Stimulated activated CD8-positive, alpha-beta memory T cell treated with anti-CD3 and anti-CD28 coated beads, Interleukin-7, amount 100 ng/mL, for 4 hours (primary cell): ENCODE measurements at places on chromosomes 11 and 22.

- DNase-seq, result no peak
Observed at GRCh38 chr22:20857247-20857643, 1.4 kb downstream of the PI4KA start.

GRCh38 chr22:35896111-35896705, 132.4 kb downstream of the RBFOX2 start:
- DNase-seq, result no peak

GRCh38 chr11:18304745-18305144, 17.2 kb downstream of the HPS5 start:
- no peak for DNase-seq

DNA sequence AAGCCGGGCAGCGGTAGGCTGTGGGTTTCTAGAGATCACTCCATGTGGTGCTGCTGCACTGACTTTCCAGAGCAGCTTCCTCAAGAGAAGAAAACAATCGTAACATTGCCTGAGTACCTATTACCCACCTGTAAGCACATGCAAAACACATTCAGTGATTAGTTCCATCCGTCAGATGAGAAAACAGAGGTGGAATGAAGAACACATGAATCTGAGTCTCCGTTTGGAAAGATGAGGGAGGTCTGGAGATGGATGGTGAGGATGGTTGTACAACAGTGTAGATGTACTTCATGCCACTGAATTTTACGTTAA, 7.5 kb upstream of the SLCO2B1 start:
- DNase-seq, result no peak

DNA sequence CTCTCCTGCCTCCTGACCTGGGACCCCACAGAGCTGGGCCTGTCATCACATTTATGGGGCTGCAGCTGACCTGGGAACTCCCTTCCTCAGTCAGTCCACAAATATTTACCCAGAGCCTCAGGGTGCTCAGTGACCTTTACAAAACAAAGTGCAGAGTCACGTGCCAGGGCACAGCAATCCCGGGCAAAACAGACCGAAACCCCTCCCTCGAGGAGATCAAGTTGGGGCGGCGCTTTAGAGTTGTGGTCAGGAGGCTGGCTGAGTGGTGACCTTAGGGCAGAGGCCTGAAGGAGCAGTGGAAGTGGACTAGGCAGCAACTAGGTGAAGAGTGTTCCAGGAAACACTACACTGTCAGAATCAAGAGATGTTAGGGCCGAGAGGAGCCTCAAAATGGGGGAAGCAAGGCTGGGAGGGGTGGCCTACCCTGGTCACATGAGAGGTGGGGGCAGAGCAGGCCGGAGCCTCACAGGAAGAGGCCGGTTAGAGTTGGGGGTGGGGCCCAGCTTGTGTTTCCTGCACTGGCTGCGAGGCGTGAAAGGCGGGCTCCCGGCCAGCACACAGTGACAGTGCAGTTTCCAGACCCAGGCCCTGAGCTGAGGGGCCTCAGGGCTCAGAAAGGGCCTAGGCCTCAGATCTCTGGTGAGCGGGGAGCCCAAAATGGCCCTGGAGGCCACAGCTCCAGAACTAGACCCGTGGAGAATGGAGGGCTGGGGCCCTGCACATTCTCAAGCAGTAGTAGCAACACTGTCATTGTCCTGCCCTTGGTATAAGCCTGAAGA, 3.7 kb upstream of the NEAT1 start:
- DNase-seq, result peak; percentile 81

DNA sequence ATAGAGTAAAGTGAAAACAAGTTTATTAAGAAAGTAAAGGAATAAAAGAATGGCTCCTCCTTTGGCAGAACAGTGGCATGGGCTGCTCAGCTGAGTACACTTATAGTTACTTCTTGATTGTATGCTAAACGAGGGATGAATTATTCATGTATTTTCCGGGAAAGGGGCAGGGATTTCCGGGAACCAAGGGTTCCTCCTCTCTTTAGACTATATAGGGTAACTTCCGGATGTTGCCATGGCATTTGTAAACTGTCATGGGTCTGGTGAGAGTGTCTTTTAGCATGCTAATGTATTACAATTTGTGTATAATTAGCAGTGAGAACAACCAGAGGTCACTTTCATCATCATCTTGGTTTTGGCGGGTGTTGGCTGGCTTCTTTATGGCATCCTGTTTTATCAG, 23.5 kb upstream of the SPTY2D1 start:
- DNase-seq, result no peak

- no peak for DNase-seq
Observed at GRCh38 chr11:126405374-126405773, 49.9 kb downstream of the ST3GAL4 start.

GRCh38 chr11:8203414-8203715, 34.5 kb upstream of the RIC3 start:
- no peak for DNase-seq

DNA sequence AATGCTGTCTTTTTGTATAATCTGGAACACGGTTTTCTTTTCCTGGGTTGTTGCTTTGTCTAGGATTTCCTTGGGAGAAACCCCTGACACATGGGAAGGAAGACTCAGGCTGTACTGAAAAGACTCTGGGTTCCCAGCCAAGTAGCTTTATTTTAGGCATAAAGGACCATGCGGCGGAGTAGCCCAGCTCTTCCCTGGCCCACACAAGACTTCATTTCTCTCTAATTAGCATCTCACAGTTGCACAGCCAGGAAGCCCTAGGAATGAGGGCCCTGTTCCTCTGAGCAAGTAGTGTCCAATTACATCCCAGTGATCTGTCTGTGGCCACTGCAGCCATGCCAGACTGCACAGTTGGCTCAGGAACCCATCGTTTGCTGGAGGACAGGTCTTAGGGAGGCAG, 319.5 kb downstream of the TENM4 start:
- DNase-seq, result no peak

DNA sequence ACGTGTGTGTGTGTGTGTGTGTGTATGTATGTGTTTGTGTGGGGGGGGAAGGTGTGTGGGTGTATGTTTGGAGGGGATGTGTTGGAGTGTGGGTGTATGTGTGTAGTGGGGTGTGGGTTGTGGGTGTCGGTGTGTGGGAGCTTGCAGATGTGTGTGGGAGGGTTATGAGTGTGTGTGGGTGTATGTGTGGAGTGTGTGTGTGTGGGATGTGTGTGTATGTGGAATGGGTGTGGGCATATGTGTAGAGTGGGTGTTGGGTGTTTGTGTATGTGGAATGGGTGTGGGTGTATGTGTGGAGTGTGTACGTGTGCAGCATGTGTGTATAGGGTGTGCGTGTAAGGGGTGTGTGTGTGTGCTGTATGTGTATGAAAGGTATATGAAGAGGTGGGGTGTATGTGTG, 14.7 kb downstream of the STX3 start:
- no peak for DNase-seq

- no peak for DNase-seq
Observed at GRCh38 chr11:76443268-76443980, 1.4 kb upstream of the EMSY start.

GRCh38 chr22:50445880-50446707, 28.7 kb downstream of the SBF1 start:
- no peak for DNase-seq

DNA sequence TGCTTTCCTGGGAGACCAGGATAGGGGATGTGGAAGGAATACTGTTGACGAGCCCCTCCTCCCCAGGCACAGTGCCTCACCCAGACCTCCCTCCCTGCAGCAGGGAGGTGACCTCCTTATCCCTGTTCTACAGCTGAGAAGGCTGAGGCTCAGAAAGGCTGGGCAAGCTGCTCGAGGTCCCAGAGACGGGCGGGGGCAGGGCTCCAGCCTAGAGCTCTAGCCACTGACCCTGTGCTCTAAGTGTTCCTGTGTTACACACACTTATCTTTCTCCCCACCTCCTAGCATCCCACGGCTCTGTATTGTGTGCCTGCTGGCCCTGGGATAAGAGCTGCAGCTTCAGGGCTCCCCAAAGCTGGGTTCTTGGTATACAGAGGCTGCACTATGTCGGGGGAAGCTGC, 7.9 kb downstream of the CCDC134 start:
- no peak for DNase-seq

DNA sequence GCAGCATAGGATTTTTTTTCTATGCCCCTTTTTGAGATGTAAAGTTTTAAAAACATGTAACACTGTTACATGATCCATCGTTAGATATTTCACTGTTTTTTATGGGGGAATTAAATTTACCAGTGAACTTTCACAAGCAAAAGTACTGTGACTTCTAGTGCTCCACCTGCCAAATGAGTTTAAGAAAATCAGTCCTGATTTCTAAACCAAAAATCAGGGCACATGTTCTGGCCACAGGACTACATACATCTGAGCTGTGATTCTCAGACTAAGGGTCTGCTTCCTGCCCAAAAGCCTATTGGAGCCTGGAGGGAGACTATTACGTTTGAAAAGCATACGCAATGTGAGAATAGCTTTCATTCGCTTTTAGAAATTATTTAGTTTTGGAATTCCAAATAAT, 22.5 kb downstream of the TMPRSS13 start:
- DNase-seq, result no peak

DNA sequence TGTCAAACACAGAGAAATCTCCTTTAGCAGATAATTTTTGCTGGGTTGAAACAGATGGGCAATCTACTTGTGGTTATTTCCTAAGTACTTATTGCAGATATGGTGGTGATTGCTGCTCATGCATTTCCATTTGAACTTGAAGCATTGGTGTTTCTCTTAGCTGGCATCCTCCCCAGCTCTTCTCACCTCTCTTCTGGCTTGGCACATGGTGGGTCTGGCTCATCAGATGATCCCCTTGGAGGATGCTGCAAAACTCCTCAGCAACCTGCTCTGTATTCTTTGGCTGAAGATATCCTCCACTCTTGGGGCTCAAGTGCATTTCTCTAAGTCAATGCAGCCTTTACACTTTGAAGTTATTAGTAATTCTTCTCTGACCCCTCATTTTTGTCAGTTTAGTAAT, 87.3 kb upstream of the MYO18B start:
- no peak for DNase-seq

GRCh38 chr11:61647529-61647928, 32.7 kb upstream of the DAGLA start:
- DNase-seq, result no peak

GRCh38 chr22:30074147-30074546, 6.1 kb upstream of the HORMAD2 start:
- DNase-seq, result no peak

DNA sequence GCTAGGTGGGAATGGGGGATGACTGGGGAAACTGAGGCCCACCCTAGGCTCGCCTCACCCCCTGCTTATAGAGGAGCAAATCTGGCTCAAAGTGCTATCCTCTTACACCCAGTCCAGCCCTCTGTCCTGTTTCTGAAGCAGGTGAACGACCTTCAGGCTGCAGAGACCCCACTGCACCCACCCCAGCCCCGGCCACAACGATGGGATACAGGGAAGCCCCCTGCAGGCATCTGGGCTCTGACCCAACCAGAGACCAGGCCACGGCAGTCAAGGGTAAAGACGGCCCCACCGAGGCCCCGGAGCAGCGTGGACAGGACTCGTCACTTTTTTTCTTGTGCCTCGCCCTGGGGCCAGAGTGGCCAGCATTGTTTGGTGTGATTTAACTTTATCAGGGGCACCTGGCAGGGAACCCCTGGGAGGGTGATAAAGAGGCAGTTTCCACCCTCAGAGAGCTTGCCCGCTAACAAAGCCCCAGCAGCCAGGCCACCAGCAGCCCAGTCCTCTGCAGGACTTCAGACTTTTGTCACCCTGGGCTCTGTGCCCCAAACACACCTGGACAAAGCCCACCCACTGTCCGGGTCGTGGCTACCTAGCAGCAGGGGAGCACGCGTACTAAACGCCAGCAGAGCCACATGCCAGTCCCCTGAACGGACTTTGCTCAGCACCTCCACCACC, 612.6 kb downstream of the TBC1D22A start:
- no peak for DNase-seq

DNA sequence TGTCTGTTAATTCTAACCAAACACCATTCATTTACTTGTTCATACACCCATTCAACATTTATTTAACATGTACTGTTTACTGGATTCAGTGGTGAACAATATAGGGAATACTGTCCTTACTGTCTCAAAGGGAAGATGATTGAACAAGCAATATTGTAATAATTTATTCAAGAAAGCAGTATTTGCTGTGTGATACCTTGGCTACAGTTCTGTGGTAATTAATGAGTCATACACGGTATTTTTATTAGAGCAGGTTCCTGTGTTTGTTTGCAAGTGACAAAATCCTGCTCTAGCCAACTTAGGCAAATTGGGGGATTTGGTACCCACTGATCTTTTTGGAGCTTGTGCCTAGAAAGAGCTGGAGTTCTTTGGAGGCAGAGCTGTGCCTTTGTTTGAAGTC, 15.7 kb downstream of the PIH1D2 start:
- DNase-seq, result no peak

- DNase-seq, result peak; percentile 20
Observed at GRCh38 chr22:35409783-35410662, 10.1 kb downstream of the MCM5 start.

- DNase-seq, result no peak
Observed at GRCh38 chr22:28438183-28438768, 241.4 kb downstream of the TTC28 start.

DNA sequence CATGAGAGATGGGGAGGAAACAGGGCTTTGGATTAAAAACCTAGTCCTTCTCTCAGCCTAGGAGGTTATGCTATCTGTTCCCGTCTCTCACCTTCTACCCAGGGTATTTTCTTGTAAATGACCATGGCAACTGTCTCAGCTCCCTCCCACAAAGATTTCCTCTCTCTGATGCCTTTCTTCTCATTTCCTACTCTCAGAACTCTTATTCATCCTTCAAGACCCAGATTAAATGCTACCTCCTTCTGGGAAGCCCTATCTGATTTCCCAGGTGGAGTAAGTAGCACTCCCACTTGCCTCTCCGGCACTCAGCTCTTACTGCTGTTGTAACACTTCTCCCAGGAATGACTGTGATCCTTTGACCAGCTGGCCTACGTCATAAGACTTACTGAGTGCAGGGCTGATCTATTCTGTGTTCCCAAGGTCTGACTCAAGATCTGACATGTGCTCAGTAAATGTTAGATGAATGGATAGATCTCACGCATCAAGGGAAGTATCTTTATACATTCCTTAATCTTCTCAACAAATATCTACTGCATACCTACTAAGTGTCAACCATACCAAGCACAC, 175.0 kb downstream of the TENM4 start:
- DNase-seq, result no peak

GRCh38 chr11:44550123-44550522, 15.3 kb upstream of the CD82 start:
- DNase-seq, result no peak

DNA sequence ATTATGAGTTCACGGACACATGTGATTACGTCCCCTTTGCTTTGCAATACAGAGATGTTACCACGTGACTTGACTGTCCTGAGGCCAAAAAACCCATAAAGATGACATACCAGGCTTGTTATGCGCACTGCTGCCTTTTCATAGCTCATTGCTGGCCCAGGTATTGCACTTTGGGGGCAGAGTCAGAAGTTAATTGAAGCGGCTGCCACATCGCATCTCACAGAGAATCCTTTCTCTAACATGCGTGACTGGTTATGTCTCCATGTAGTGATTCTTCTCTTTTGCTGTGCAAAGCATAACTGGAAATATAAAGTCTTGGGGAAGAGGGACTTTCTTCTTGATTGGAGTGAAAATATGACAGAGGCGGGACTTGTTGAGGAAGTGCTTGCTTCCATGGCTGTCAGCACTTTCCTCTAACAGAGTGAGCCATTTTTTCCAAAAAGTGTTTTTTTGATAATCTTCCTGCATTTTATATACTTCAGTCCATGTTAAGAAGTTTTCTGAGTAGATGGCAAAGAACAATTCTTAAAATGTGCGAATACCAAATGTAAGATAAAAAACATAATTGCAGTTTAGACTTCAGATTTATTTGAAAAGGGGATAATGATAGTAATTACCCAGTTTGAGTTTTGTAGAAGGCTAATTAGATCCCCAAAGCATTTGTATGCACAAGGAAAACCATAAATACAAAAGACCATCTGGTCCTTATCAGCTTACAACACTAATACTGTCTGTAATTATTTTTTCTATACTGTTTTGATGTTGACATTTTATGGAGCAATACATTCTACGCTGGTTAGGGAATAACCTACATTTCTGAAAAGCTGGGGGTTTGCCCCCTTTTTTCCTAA, 324.6 kb upstream of the MTNR1B start:
- DNase-seq, result no peak
